ENCODE measurements at places on chromosomes 7 and 10.

- no peak for DNase-seq
Observed at GRCh38 chr10:9895453-9895852, 1122.2 kb upstream of the CELF2 start.

DNA sequence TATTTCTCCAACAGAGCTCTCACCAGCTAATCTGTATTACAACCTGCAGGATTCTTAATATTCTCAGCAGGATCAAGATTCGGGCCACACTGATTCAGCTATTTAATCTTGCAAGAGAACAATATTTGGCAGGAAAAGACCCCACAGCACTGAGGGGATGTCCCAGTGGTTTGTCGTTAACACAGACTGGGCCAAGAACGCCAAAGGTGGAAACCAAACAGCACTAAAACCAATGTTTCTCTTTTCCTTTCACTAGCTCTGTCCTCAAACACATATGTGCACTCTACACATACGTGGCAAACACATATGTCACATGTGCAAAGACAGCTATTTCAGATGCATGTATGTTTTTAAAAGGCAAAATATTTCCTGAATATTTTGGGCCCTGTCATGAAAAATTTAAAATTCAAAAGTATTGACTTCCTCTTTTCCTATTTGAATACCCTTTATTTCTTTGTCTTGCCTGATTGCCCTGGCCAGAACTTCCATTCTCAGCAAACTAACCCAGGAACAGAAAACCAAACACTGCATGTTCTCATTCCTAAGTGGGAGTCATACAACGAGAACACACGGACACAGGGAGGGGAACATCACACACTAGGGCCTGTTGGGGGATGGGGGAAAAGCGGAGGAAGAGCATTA, 51.7 kb upstream of the NEBL start:
- DNase-seq, result no peak

DNA sequence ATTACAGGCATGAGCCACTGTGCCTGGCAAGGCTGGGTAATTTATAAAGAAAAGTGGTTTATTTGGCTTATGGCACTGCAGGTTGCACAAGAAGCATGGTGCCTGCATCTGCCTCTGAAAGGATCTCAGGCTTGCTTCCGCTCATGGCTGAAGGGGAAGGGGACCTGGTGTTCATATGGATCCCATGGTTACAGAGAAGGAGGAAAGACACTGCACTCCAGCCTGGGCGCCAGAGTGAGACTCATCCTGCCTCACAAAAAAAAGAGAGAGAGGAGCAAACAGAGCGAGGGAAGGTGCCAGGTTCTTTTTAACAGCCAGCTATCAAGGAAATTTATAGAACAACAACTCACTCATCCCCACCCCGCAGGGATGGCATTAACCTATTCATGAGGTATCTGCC, 36.2 kb downstream of the HIP1 start:
- no peak for DNase-seq

DNA sequence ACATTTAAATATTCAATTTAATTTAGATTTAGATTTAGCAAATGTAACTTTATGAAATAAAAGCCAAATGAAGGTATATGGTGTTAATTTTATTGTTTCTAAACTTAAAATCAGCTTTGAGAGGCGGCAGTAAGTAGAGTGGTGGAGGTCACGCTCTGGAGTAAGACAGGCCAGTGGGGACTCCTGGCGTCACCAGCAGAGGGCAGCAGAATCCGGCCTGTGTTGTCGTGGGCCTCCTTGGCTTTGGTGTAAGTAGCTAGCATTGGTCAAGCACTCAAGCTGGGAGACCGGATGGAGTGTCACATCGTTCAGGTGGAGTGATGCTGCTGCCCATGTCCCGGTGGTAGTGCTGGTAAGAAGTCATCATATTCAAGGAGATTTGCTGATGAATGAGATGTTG, 98.7 kb upstream of the DNAJB6 start:
- no peak for DNase-seq

DNA sequence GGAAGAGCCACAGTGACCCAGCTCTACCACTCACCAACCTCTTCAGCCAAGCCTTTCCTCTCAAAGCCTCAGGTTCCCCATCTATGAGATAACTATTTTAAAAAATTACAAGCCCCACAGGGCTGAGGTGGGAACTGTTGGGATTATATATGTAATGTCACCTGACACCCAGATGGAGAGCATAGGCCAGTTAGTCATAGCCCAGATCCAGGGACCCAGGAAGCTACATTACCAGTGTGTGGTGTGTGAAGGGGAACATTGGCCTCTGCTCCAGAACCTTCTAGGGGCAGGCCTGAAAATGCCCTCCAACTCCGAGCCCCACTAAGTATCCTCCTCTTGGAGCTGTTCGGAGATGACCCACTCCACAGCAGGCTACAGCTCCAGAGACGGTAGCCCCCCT, 162.4 kb downstream of the NRF1 start:
- DNase-seq, result no peak

GRCh38 chr10:106504536-106504935, 660.0 kb downstream of the SORCS1 start:
- DNase-seq, result no peak

DNA sequence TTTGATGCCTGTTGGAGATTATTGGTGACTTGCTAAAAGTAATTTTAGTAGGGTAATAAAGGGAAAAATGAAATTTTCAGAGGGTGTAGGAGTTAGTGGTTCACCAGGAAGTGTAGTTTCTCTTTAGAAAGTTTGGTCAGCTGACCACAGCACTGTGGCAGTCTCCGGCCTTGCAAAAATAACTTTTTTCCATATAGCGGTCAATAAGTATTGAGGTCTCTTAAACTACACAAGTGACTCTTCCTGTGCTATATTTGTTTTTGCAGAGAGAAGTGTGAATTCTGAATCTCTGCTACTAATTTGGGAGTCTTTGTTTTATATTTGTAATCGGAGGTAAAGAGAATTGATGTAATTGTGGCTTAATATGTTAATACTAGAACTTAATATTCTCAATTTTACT, 24.3 kb downstream of the PTPN12 start:
- DNase-seq, result no peak

DNA sequence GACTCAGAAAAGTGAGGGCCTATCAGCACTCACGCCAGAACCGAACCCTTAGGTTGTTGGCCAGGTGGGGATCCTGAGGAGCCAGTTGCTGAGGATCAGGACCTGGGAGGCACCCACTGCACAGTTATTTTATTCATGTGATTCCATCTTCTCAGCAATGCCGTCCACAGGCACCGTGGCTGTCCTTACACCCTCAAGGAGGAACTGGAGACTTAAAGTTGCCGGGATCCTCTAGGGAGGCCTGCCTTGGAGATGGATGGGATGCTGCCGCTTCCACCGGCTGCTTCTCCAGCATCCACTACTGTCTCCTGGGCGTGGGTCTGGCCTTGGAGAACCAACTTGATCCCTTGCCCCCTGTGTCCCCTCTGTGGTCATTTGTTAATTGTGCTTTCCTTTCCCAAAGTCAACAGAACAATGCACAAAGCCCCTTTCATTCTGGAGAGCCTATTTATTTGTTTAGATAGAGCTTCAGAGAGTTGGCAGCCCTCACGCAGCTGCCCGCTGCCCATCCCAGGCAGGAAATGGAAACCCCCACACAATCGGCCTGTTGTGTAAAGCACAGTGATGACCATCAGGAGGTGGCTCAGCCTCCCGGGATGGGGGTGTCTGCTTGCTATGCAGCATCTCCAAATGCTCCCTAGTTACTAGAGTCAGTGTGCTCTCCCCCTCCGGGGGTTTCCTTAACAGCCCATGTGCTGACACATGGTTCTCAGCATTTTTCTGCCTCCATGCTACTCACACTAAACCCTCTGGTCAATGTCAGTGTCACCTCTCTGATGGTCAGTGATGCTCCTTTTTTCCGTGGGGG, 52.9 kb upstream of the IGFBP3 start:
- no peak for DNase-seq

All from T-cell (primary cell).